ENCODE measurements at places on chromosomes 6 and 20. TPM values are rescaled to one million over a fixed set of nuclear protein-coding genes. Genes with fewer than 3 reads are reported as not detected.

The RBCK1 gene
- total RNA-seq: 31.0 TPM

The TP53TG5 gene
- not detected for total RNA-seq

The COL9A3 gene
- total RNA-seq: 27.1 TPM

The FAM83C gene
- total RNA-seq: not detected

- no peaks in the 10 kb centered on the region for H3K36me3 ChIP-seq
- H3K27ac ChIP-seq: no peak overlapping the region
- H3K27me3 ChIP-seq: no peaks in the 10 kb centered on the region
- no peaks in the 10 kb centered on the region for H3K4me1 ChIP-seq
Measured at GRCh38 chr6:118207947-118208346, 300.9 kb downstream of the SLC35F1 start.

- DNase-seq: no peak
- peaks cover 87% of the 10 kb centered on the region for H3K27me3 ChIP-seq
- H3K27ac ChIP-seq: no peak overlapping the region
- no peaks in the 10 kb centered on the region for H3K36me3 ChIP-seq
Measured at GRCh38 chr20:21103582-21104465, 2.3 kb downstream of the LINC00237 start.

GRCh38 chr6:127058027-127058426, 60.4 kb upstream of the RSPO3 start:
- H3K36me3 ChIP-seq: no peaks in the 10 kb centered on the region
- H3K4me3 ChIP-seq: no peak overlapping the region
